ENCODE measurements at places on chromosomes 16 and 17. TPM values are rescaled to one million over a fixed set of nuclear protein-coding genes. Genes with fewer than 3 reads are reported as not detected.

DNA sequence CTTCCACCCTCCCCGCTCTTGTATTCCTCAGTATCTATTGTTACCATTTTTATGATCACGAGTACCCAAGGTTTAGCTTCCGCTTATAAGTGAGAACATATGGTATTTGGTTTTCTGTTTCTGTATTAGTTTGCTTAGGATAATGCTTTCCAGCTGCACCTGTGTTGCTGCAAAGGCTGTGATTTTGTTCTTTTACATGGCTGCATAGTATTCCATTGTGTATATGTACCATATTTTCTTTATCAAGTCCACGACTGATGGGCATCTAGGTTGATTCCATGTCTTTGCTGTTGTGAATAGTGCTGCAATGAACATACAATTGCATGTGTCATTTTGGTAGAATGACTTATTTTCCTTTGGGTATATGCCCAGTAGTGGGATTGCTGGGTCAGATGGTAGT is 79.7 kb upstream of the EFCAB3 start:
- DNase-seq = no peak

Gene CTRB2
- not detected for polyA plus RNA-seq

DNA sequence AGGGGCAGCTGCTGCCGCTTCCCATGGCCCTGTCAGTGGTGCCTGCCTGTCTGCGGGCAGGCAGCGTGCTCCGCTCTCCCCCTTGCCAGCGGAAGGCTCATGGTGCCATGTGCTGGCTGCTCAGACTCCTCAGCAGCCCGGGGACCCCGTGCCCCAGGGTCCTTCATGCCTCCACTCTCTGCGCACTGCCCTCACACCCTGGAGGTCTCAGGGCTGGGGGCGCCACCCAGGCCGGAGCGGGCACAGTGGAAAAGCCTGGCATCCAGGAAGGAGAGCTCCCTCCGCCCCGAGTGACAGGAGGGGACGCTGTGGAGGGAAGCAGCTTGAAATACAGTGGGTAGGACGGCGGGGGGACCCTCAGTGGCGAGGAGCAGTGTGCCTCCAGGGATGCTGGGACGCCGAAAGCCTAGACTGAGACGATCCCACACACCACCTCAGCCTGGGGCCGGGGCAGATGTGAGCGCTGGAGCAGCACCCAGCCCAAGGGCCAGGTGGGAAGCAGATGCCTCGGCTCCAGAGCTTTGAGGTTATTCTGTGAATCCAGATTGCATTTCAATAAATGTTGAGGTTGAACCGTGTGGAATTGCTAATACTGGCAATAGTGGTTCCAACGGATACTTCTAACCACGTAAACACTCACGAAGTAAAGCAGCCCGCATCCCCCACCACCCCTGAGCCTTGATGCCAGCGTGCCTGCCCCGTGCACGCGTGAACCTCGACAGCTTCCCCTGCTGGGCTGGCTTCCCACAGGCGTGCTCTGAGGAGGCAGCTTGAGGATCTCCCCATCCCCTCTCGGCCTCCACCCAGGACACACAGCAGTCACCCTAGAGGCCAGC is 6.5 kb downstream of the TMEM204 start:
- DNase-seq = no peak

- no peak for DNase-seq
Measured at GRCh38 chr16:866252-866896, 65.8 kb upstream of the GNG13 start.

GRCh38 chr17:74199306-74200092 is 4.0 kb upstream of the RPL38 start:
- DNase-seq = no peak

Gene SPN
- polyA plus RNA-seq = 2.5 TPM

GRCh38 chr17:81961521-81962498 is 823 bp upstream of the NOTUM start:
- no peak for DNase-seq

Gene CHST4
- polyA plus RNA-seq = 0.38 TPM

DNA sequence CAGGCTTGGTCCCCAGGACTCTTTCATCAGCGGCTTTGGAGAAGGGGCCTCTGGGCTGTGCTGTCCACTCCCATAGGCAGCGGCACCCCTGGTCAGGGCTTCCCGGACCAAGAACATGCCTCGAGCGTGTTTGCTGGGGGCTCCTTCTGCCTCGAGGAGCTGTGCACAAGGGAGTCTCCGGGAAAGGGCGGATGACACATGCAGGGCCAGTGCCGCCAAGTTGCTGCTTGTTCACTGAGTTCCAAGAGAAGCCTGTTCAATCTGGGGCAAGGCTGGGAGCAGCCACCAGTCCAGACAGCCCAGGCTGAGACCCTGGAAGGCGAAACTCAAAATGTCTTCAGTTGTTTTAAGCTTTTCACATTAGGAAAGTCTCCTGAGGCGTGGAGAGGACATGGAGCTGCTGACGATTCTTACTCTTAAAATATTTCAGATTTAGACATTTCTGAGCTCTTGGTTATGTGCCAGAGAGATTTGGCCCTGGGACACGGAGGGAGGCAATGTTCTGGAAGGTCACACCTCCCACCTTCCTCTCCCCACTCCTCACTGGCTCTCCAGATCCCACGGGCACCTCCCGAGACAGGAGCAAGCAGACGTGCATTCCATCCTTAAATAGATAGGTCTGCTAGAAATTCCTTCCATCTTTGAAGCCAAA is 84.5 kb upstream of the ZNF469 start:
- no peak for DNase-seq

GRCh38 chr17:50307654-50308053 is 33.4 kb downstream of the TMEM92 start:
- DNase-seq = no peak

Gene NFAT5
- polyA plus RNA-seq = 40.0 TPM

Gene MYH13
- polyA plus RNA-seq = 0.14 TPM

DNA sequence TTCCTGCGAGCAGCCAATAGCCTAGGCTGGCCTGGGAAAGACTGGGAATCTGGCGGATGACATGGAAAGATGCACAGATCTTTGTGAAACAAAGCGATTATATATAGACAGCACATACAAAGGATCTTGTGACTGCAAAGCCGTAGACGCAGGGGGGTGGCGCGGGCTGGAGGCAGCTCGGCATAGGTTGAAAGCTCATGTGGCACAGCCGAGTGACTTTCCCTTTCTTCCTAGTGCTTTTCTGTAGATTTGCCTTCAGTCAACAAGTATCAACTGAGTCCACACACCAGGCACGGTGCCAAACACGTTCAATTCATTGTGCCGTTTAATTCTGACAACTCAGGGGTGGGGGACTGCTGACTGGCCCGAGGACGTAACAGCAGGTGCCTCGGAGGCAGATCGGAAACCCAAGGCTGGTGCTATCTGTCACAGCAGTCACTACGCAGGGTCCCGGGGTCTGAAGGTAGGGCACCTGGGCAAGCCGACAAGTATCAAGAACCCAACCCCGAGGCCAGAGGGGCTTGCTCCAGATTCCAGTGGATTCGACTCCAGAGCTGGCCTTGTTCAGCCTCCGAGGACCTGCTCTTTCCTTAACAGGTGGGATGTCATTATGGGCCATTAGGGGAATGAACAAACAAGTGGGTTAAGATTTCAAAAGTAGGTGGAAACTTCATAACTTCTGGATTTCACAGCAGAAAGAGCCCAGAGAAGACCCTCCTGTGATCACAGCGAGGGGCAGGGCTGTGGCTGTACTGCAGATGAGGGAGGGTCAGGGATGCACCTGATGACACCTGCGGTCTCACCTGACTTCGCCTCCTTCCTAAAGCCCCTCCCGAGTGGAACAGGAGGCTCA is 5.9 kb downstream of the PAM16 start:
- DNase-seq = no peak

Gene PRDM7
- polyA plus RNA-seq = 0.13 TPM
